ENCODE measurements at places on chromosomes 11 and 22.

DNA sequence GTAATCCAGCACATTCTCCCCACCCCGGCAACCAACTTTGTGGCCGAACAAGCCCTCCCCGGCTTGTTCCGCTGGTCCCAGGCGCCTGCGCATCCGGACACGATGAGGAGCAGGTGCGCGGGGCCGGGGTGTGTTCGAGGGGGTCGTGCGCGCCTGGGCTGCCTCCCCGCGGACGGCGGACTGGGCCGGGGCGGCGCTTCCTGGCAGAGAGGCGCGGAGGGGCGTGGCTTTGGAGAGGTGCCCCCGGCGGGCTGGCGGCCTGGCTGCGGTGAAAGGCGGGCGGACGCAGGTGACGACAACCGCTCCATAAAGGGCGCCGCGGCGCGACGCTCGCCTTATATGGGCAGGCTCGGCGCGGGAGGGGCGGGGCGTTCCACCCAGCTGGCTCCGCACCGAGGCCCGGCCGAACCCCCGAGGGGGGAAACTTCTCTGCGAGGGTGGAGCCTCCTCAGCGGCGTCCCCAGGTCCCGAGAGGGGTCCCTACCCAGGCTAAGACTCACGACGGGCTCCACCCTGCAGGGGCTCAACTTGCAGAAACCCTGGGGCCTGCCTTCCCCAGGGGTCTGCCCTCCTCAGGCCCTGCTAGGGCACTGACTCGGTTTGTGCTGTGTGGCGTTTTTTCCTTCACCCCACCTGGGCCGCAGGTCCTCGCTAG lies 26.4 kb downstream of the TXN2 start:
- peak; percentile 93 for DNase-seq

DNA sequence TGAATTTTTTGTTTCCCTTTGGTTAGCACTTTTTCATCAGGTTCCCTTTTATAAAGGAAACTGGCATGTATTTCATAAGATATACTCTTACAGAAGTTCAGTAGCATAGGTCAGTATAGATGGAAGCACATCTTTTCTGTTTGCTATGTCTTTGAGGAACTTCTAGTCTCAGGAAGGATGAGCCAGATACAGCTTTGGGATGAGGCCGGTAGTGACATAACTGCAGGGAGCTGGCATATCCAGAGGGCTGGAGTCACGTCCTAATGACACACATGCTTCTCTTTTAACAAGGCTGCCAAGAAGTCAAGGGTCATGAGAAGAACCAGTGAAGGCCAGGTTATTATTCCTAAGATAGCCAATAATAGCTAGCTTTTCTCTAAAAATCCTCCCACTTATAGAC lies 33.3 kb upstream of the ADSL start:
- no peak for DNase-seq

DNA sequence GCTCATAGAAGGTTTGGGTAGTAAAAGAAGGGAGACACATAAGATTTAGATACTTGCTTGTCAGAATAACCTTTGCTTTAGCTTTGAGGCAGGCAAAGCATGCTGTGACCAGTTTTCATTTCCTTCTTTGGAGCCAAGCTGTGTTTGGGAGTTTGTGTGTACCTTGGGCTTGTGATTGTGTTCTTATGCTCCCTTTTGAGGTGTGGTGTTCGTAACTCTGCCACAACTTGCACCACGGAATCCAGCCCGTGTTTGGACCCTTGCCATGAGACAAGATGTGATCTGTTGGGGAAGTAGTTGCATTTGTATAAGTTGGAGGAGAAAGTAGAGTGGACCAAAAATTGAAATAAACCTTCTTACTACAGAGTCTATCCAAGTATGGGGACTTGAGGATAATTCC lies 34.0 kb downstream of the BMAL1 start:
- no peak for DNase-seq

GRCh38 chr11:59336931-59337330 lies 21.8 kb upstream of the OR5AN1 start:
- no peak for DNase-seq

- no peak for DNase-seq
Measured at GRCh38 chr11:109208121-109208520, 213.9 kb upstream of the C11orf87 start.

DNA sequence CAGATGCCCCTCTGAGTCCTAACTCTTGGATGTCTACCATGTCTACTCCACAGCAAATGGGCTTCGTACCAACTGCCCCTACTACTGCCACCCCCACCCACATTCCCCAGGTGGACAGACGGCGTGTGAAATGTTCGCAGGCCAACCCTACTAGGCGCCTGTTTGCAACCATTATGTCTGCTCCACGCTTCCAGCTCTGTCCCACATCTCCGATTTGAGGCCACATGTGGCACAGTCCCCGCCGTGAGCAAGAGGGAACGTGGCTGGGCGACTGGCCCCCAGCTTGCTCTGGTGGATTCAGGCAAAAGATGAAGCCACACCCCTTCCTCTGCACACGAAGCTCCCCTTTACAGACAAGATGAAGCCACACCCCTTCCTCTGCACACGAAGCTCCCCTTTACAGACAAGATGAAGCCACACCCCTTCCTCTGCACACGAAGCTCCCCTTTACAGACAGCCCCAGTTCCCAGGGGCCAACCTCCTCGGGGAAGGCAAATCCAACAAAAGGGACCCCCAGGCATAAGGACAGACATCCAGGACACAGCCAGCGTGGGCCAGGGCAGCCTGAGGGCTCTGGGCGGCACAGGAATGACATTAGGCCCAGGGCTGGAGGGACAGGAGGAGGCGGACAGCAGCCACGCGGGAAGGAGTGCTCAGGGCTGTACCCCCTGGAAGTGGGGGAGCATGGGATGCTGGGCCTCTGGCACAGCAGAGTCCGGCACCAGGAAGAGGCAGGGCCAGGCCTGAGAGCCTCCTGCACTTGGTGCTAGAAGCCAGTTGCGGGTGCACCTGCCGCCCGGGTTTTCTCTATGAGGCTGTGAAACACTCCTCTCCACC lies 106.2 kb downstream of the SHANK2 start:
- DNase-seq = no peak

- no peak for DNase-seq
Measured at GRCh38 chr11:64558869-64559268, 32.2 kb upstream of the SLC22A12 start.

DNA sequence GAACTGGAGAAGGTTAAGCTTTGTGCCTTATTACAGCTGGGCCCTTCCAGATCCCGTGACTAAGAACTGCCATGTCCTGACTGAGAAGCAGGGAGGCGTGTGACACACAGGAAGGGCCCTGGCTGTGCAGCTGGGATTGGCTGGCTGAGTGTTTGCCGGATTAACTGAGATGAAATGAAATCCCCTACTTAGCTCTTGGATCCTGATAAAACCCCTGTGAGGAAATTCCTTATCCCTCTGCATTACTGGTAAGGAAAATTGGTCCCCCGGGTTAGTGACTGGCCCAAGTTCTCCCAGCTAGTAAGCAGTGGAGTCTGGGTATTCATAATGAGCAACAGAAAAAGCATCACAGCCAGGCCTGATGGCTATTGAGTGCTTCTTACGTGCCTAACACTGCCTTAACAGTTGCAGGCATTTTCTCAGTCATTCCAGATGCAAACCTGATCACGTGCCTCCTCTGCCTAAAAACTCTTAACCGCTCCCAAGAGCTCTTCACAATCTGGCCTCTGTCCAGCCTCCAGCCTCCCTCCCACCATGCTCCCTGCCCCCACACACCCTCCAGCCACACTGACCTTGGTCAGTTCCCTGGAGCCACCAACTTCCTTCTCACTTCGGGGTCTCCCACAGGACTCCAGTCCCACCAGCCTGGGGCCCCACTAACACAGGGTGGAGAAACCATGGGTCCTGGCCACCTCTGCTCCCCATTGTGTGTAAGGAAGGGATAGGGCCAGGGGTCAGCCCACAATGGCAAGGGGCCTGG lies 37.8 kb downstream of the ARRB1 start:
- no peak for DNase-seq

DNA sequence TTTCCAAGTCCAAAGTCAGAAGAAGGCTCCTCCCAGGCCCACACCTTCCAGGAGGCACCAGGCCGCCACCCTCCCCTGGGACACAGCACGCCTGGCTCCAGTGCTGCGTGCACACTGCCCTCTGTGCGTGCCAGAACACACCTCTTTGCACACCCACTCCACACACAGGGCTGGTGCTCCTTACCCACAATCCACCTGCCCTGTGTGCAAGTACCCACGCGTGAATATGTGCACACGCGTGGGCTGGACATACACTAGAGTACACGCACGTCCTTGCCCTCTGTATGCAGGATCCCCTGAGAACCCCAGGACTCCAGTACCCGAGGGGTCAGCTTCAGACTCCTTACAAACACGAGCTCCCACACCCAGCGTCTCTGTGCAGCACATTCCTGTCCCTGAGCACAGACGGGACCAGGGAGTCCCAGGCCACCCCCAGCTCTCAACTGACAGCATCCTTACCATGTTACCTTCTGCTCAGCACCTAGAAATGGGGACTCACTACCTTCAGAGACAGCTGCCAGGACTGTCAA lies 2.8 kb downstream of the DUSP8 start:
- DNase-seq = no peak

All from KBM-7 (cell line).